ENCODE measurements at places on chromosomes 16 and 17. TPM values are rescaled to one million over a fixed set of nuclear protein-coding genes. Genes with fewer than 3 reads are reported as not detected.

The ADAP2 gene
- 9.7 TPM for total RNA-seq

DNA sequence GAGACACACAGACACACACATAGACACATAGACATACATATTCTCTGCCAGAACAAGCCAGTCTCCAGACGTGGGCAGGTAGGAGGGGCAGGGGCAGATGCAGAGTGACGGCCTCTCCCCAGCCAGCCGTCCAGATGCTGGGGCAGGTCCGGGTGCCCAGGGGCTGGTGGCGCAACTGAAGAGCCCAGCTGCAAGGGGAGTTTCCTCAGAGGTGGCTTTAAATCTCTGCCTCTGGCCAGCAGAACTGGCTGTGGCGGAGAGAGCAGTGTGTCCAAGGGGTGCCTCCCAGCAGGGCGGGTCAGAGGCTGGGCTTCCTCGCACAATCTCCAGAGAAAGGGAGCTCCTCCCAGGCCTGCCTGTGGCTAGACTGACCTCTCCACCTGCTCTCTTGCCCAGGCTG is 9.4 kb upstream of the GCGR start:
- no peak for DNase-seq

GRCh38 chr16:80619824-80620223 is 79.0 kb downstream of the DYNLRB2 start:
- DNase-seq = no peak

The SHISA9 gene
- 32.8 TPM for total RNA-seq

The TMEM238L gene
- total RNA-seq = not detected

DNA sequence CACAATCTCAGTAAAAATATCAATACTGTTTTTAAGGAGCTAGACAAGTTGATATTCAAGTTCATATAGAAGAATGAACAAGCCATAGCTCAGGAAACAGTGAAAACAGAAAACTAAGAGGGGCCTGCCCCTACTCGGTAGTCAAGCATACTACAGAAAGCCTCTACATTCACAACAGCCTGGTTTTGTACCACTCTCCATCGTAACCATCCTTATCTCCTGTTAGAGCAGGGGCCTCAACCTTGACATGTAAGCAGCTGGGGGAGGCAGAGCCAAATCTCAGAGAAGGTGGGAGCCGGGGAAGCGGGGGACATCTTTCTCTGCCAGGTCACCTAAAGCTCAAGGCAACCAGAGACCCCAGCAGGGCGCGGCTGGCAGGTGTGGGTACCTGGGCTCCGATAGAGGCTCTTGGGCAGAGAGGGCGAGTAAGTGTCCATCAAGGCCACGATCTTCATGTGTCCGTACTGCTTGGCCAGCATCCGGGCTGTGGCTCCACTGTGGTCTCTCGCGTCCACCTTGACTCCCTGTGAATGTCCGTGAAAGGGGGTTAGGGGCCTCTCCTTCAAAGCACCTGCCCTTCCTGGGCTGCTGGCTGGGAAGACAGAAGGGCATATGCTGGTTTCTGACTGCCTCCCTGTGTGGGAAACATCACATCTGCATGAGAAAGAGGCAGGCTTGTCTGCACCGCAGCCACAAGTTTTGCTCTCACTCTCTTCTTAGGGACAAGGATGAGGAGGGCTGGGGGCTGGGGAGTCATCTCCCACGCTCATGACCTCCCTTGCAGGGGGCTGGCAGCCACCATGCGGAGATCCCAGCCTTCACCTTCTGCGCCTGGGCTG is 20.2 kb downstream of the ANKS3 start:
- no peak for DNase-seq

DNA sequence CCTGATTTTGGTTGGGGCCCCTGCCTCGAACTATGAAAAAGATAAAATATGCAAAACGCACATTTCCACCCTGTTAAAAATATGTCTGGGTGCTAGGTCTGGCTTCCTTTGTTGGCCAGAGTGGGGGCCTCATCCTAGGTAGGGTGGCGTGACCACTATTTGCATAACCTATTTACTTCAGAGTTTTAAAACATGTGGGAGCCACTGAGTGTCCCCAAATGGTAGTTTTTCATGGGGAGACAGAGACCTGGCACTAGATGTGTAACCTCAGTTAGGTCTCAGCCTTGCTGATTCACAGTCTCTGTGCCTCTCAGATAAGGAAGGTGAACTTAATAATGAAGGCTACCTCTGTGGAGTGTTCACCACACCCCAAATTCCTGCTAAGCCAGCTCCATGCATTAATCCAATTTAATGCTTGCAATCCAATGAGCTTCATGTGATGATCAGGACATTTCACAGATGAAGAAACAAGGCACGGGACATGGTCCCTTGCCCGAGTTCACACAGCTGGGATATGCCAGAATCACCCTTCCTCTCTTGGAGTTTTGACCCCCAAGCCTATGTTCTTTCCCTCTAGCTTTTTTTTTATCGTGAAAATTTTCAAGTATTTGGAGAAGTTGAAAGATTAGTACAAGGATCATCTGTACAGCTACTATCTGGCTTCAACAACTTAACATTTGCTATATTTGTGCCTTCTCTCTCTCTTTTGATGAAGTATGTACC is 103.4 kb downstream of the IRF8 start:
- no peak for DNase-seq

GRCh38 chr16:17696616-17697015 is 225.9 kb upstream of the XYLT1 start:
- DNase-seq = no peak

DNA sequence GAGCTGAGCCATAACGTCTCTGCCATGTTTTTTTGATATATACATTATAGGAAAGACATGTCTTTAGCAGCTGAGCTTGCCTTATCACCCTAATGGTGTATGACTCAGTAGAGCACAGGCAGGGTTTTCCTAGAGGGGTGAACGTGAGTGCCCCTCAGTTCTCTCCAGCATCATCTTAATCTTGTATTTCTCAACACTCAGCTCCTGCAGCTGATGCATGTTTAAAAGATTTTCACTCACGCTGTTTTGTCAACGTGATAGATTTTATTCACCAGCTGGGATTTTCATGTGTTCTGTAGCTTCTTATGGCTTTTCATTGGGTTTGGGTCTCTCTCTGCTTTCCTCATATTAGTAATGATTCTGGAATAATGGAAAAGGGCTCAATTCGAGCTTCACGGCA is 186.0 kb upstream of the PMFBP1 start:
- no peak for DNase-seq

- DNase-seq = no peak
These were observed 20.7 kb downstream of the CD7 start for GRCh38 chr17:82296511-82297279.

DNA sequence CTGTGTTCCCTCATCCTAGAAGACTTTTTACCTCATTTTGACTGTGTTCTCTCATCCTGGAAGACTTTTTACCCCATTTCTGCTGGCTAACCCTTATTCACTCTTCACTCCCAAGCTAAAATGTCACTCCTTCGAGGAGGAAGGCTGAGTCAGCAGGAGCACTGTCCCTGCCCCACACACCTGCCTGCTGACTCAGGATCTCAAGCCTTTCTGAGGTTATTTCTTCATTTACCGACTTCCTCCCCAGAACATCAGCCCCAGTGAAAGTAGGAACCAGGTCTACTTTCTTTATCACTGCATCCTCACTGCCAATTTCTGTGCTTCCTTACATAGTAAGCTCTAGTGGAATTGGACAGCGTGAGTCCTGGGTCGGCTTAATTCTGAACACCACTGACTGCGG is 220.6 kb downstream of the HS3ST4 start:
- no peak for DNase-seq

The KRT39 gene
- not detected for total RNA-seq

The KRT27 gene
- total RNA-seq = not detected

DNA sequence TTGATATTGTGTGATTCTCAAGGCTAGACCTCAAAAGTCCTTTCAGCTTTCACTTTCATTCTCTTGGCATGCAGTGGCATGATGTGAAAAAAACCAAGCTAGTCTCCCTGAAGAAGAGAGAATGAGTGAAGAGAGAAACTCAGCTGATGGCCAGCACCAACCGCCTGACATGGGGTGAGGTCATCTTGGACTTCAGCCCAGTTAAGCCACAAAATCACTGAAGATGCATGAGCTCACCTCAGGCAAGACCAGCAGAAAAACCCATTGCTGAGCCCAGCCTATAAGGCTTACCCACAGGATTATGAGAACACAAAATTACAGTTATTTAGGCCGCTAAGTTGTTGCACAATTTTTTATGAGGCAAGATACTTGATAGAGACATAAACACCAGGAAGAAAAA is 496.5 kb downstream of the TOX3 start:
- DNase-seq = peak; percentile 81

The PHKG2 gene
- total RNA-seq = 32.3 TPM

GRCh38 chr16:59236804-59237458 is 502.8 kb upstream of the GOT2 start:
- DNase-seq = no peak

The CDH5 gene
- 0.67 TPM for total RNA-seq

- peak; percentile 68 for DNase-seq
These were observed 11.1 kb downstream of the RAB40B start for GRCh38 chr17:82687375-82687861.

DNA sequence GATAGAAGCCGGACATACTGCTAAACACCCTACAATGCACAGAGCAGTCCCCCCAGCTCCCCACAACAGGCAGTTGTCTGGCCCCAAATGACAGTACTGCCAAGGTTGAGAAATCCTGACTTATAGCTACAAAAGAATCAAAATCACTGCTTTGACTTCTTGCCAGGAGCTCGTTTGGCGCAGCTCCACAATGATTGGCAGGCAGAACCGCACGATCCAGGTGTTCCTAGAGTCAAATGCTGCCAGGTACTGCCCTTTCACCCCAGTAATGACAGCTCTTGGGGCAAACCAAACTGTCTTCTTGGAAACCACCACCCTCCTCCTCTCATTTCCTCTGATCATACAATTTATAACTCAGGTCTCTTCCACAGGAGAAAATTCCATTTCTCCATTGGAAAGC is 2.2 kb upstream of the TMC5 start:
- no peak for DNase-seq

DNA sequence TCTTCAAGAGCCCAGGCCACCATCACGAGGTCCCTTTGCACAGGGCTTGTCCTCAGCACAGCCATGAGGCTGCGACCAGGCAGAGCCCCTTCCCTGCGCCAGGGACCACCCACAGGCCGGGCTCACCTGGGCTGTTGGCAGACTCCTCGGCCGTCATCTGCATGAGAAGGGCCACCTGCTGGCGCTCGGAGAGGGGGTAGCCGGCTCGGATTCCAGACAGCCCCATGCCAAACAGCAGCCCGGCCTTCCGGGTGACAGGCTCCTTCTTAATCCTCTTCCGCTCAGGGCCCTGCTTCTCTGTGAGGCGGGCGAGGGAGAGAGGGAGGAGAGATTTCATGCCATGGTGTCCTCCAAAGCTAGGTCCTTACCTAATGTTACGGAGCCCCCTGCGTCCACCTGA is 73.4 kb downstream of the ZNF778 start:
- no peak for DNase-seq

DNA sequence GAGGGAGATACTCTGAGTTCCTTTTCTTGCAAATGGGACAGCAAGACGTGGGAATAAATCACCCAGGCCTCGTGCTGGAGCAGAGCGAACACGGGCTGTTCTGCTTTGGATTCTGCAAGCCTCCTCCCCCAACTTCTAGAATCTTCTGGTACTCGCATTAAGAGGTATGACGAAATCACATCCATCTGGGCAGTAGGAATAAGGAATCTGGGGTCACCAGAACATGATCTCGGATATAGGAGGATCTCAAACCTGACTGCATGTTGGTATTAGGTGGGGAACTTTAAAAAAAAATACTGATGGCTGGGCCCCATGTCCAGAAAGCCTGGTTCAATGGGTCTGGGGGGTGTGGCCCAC is 49.8 kb upstream of the USP7 start:
- no peak for DNase-seq

The KRT20 gene
- total RNA-seq = not detected

- DNase-seq = no peak
These were observed at the start of gene ARL4D for GRCh38 chr17:43398724-43399595. ARL4D (plus strand) TSS chr17:43398993; CDS start chr17:43399733, 740 bp downstream.

- DNase-seq = no peak
These were observed 936 bp upstream of the RASL10B start for GRCh38 chr17:35730400-35731005.

- peak; percentile 5 for DNase-seq
These were observed 86.3 kb downstream of the SPECC1 start for GRCh38 chr17:20095336-20096080.

The PMFBP1 gene
- not detected for total RNA-seq

The ABR gene
- 135 TPM for total RNA-seq

The WFDC1 gene
- total RNA-seq = 0.29 TPM

DNA sequence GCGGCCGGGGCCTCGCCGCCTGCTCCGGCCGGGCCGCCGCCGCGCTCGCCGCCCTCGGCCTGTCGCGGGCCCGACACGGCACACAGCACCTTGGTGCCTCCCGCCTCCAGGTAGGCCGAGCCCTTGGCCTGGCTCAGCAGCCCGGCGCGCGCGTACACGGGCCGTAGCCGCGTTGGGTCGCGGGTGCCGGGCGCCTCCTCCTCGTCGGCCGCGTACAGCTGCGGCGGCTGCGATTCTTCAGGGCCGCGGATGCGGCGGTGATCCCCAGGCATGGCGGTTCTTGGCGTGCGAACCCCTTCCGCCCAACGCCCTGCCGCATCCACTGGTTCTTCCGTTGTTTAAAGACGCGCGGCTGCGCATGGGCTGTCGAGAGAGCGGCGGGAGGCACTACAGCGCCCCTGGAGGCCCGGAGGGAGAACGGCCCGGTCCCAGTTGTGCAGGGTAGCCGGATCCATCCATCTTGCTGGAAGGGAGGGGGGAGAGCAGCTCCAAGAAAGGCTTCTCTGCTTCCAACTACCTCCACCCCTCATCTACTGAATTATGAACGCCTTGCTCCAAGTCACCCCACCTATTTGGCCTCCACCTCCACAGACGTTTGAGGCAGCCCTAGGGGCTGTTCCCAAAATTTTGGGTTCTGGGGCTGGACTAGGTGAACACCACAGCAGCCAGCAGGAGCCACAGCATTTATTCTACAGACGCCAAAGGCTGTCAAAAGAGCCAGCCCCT is at the start of gene EXOSC6:
Gene EXOSC6, minus strand, starts transcription at position 312 of the 726 bp plus-strand sequence. Its CDS starts 40 bp downstream, at position 272.
- DNase-seq = peak; percentile 58

- DNase-seq = no peak
These were observed 13.8 kb downstream of the SLC16A3 start for GRCh38 chr17:82242698-82242976.

GRCh38 chr17:15397620-15398019 is 56.2 kb upstream of the TEKT3 start:
- DNase-seq = no peak

DNA sequence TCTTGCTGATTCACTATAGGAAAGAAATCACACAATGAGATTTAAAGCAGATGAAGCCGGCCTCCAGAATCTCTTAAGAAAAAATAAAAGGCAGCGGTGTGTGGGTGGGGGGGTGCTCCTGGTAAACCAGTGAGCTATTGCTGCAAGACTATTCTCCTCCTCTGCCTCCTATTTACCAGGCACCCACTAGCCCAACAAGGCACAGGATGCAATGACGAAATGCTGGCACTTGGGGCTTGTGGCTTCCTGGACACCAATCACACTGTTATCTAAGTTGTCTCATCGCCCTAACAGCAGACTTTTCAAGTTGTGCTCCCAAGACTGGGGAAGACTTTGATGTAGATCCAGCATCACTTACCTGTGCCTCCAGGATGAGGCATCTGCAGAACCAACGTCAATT is 50.2 kb upstream of the NDRG4 start:
- no peak for DNase-seq

GRCh38 chr17:66789093-66789492 is 45.8 kb upstream of the CACNG5 start:
- DNase-seq = no peak

The MT1F gene
- 9.4 TPM for total RNA-seq

- no peak for DNase-seq
These were observed 10.8 kb upstream of the TAOK1 start for GRCh38 chr17:29379084-29379991.

The CES4A gene
- total RNA-seq = 2.3 TPM

Data from kidney epithelial cell (primary cell).